ENCODE measurements at places on chromosomes 6 and 20.

DNA sequence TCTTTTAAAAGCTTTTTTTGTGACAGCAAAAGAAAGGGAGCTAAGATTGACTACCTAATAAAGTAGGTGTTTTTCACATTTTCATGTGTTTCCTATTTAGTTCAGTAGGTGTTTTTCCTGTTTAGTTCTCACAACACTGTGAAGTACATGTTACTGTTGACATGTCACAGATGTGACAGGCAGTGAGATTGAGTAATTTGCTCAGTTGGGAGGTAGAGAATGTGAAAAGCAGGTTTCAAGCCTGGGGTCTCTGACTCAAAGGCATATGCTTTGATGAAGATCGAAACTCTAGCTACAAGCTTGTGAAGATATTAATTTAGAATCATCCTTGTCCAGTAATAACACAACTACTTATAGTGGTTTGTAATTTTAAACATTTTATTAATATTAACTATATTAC is 43.1 kb downstream of the SLX4IP start:
- DNase-seq, result no peak

GRCh38 chr6:389622-390021 is 1.9 kb upstream of the IRF4 start:
- DNase-seq, result no peak

DNA sequence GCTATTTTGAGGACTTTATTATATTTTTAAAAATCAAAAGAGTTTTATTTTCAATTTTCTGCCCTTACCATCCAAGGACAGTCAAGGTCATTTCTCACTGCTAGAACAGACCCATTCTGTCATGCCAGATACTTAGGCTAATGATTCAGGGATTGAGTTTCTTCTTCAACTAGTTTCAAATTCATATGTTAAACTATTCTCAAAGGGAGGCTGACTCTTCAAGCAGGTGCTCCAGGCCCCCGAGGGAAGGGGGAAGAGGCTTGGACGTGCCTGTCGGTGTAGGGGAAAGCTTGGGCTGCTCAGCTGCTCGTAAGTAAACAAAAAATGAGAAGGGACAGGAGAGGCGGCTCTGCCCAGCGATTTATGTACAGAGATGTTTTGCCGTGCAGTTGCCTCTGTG is 69.4 kb upstream of the MYLIP start:
- DNase-seq, result no peak

DNA sequence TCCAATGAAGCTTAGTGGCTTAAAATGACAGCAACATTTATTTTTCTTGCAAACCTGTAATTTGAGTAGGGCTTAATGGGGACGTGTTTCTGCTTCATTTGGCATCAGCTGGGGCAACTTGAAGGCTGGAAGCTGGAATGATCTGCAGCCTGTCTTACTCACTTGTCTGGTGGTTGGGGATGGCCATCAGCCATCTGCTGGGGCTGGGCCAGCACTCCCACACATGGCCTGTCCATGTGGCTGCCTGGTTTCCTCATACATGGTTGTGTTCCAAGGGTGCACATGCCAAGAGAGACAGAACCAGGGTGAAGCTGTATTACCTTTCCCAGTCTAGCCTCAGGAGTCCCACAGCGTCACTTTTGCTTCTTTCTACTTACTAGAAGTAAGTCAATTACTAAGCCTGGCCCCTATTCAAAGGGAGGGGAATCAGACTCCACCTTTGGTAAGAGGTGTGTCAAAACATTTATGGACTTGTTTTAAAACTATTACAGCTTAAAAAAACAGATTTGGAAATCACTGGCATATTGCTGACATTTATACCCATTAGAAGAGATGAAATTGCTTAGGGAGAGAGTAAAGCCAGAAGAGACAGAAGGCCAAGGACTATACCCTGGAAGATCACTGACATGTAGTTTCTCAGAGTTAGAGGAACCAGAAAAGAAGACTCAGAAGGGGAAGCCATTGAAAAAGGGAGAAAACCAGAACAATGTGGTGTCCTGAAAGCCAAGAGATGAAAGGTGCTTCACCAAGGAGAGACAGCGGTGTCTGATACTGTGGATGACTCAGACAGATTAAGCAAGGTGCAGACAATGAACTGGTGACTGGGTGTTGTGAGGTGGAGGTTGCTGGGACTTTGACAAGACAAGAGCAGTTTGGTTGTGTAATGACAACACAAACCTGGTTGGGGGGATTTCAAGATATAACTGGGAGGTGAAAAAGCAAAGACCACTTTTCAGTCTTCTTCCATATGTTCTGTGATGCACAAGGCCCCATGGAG is 345.2 kb downstream of the GJA1 start:
- DNase-seq, result no peak

DNA sequence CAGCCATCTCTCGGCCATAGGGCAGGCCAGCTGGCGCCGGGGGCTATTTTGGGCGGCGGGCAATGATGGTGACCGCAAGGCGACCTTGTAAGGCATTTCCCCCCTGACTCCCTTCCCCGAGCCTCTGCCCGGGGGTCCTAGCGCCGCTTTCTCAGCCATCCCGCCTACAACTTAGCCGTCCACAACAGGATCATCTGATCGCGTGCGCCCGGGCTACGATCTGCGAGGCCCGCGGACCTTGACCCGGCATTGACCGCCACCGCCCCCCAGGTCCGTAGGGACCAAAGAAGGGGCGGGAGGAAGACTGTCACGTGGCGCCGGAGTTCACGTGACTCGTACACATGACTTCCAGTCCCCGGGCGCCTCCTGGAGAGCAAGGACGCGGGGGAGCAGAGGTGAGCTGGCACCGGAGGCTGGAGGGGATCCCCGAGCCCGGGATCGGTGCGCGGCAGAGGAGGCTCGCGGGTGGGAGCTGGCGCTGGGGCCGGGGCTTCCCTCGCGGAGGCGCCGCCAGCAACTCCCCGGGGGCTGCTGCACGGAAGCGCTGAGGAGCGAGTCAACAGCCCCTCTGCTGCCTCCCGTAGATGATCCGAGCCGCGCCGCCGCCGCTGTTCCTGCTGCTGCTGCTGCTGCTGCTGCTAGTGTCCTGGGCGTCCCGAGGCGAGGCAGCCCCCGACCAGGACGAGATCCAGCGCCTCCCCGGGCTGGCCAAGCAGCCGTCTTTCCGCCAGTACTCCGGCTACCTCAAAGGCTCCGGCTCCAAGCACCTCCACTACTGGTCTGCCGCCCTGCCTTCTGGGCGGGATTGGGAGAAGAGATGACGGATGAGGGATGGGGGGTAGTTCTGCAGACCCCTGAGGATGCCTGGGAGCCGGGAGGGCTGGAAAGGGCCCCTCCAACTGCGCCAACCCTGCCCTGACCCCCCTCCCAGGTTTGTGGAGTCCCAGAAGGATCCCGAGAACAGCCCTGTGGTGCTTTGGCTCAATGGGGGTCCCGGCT is at the start of the genes CTSA and NEURL2:
Gene CTSA (plus strand): TSS at position 351 of the 999 bp plus-strand sequence. CDS start 234 bp downstream, at position 585.
Gene NEURL2 (minus strand): TSS at position 224 of the 999 bp plus-strand sequence. CDS start 217 bp downstream, at position 7.
- peak; percentile 82 for DNase-seq

GRCh38 chr6:2245103-2245876 is at the start of gene GMDS:
Gene GMDS (minus strand): TSS chr6:2245605.
- peak; percentile 65 for DNase-seq

DNA sequence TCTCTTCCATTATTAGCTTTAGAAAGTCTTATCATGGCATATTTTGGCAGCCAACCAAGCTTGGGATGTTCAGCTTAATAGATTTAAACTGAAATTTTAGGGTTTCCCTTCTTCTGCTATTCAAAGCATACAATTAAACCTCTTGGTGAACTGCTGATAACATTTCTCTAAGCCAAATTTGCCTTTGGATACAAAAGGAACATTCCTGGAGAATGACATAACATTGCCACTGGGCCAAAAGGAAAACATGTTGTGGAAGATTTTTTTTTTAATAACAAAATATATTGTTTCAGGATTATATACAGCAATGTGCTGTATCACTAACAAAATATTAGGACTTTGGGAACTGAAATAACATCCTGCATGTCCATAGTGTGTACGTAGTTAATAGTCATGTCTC is 215.1 kb upstream of the TBX18 start:
- DNase-seq, result no peak

GRCh38 chr6:145964948-145965366 is 799 bp upstream of the SHPRH start:
- no peak for DNase-seq

- DNase-seq, result no peak
These were observed 758.1 kb upstream of the EPHA7 start for GRCh38 chr6:94177429-94177828.

DNA sequence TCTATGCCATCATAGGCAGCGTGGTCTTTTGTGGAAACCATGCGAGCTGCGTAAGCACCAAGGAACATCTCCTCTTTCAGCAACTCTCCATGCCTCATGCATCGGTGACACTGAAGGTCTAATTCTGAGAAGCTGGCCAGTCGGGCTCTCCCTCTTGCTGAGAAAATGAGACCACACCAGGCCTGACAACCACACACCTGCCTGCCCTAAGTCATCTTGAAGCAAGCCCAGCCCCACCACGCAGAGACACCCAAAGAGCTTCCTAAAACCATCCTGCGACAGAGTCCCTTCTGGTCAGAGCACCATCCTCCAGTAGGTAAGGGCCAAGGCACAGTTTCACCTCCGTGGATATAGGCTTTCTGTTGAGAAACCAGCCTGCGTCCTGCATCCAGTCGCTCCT is 26.6 kb downstream of the PREX1 start:
- DNase-seq, result no peak

DNA sequence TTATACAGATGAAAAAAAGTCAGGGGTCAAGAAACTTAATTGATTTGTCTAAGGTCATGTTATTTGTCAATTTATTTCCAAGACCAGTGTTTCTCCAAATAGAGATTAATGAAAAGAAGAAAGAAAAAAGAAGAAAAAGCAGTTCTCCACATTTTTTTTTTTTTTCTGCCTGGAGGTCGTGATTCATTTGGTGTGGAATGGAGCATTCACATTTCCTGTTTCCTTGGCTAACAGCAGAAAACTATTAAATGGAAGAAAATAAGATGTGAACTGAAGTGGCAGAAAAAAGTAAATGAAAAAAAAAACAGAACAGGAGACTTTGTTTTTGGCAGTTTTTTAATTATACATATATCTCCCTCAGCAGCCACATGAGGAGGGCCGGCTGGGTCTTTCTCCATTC is 470.8 kb upstream of the ZNF337 start:
- no peak for DNase-seq

GRCh38 chr20:23449421-23449820 is 3.3 kb downstream of the CST11 start:
- DNase-seq, result no peak

DNA sequence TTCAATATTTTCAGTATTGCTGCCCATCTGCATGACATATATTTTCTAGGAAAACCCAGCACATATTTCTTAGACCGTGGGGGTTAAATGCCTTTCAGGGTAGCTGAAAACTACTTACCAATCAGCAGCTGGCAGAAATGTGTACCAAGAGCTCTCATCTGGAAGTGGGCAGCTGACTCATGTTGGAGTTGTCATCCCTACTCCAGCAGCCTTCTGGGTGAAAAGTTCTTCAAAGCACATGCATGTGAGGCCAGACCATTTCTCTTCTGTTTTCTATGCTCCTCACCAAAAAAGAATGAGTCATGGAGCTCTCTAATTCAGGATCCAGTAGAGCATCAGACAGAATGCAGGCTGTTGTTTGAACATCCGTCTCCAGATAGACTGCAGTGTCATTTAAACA is 135.5 kb downstream of the PAX1 start:
- no peak for DNase-seq

DNA sequence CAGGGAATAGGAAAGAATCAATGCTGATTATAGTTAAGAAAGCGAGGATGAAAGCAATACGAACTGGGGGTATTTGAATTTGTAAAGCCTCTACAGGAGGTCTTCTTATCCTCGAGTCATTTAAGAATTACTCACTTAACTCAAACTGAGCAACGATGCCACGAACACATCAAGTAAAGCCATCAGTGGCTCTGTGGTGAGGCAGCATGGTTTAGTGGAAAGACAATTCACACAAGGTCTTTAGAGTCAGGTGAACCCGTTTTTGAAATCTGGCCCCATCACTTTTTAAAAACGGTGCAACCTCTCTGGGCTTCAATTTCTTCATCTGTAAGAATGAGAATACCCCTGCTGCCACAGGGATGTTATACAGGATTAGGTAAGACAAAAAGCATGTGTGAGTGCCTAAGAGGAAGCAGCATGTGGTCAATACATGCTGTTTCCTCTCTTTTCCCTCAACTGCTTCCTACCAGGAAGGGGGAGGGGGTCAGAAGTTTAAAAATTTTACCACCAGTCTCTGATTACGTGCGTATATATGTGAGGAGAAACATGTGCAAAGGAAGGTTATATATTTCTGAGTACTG is 162.0 kb downstream of the BTBD9 start:
- no peak for DNase-seq

Data from stimulated activated CD4-positive, alpha-beta T cell treated with anti-CD3 and anti-CD28 coated beads, Interleukin-1b, Interleukin-23, amount 100 ng/mL, for 4 hours (primary cell).